Tongue (tissue), 3 donors: ENCODE measurements at places on chromosomes 11 and 22.

- DNase-seq: no peak
Measured at GRCh38 chr11:69394869-69395246, 86.6 kb upstream of the LINC01488 start.

GRCh38 chr22:46416891-46417580, 81.5 kb downstream of the TRMU start:
- DNase-seq: no peak

- DNase-seq: no peak
Measured at GRCh38 chr11:134363592-134363991, 31.8 kb downstream of the GLB1L2 start.

GRCh38 chr11:59247531-59248227, 35.0 kb upstream of the MPEG1 start:
- peak; percentile 88 for DNase-seq

GRCh38 chr11:3021125-3021524, 29.0 kb upstream of the NAP1L4 start:
- DNase-seq: peak; percentile 35
